Right renal pelvis (tissue), 4 donors: ENCODE measurements at places on chromosomes 1 and 21. TPM values are rescaled to one million over a fixed set of nuclear protein-coding genes. Genes with fewer than 3 reads are reported as not detected.

DNA sequence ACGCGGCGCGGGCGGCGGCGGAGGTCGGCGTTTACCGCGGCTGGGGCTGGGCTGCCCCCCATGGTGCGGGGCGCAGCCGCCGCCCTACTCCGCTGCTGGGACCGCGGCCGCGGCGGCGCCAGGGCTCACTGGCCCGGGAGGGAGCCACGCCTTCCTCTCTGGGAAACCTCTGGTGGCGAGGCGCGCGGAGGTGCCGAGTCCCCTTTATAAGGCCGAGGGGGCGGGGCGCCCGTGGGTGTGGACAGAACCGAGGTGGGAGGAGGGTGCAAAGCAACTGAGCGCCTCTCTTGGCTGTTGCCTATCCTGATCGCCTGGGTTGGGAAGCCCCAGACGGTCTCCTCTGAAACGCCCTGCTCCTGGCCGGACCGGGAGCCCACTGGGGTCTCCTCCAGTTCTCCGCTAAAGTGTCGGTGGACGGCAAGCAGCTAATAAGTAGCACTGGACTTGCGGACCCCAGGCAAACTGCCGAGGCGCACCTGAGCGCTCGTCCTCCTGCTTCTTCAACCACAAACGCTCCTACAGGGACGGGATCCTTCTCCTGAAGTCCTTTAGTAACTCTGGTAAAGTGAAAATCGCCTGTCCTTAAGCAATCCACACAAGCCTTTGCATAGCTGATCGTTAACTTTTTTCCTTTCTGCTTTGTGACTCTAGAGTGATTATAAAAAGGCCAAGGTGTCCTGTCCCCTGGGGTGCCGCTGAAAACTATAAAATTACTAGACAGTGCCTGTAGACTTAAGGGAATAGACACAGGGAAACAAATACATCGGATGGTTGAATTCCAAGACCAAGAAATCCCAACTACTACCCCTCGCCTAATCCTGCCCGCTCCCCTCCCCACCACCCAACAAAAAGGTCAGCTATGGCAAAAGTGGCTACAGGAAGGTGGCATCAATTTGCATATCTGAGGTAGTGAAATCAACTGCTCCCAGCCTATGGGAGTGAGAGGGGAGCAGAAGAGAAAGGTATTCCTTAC, at the start of gene PTGER3:
PTGER3 (minus strand) TSS at position 182 of the 973 bp plus-strand sequence. CDS start 239 bp downstream, outside the sequence.
- no peak for DNase-seq

DNA sequence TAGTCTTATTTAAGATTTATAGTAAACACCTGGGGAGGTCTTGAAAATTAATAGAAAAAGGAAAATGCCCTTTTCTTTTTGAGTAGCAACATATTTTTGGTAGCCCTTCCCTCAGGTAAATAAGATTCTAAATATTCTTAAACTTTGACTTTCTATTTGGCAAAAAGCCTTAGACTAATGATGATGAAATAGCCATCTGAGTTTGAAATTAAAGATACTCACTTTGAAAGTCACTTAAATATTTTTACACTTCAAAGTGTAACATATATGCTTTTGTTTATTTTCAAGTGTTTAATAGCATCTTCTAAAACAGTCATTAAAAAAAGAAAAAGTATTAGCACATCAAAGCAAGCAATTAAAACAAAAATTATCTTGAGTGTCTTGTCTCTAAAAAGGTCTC, 135.1 kb downstream of the NEK7 start:
- no peak for DNase-seq

DNA sequence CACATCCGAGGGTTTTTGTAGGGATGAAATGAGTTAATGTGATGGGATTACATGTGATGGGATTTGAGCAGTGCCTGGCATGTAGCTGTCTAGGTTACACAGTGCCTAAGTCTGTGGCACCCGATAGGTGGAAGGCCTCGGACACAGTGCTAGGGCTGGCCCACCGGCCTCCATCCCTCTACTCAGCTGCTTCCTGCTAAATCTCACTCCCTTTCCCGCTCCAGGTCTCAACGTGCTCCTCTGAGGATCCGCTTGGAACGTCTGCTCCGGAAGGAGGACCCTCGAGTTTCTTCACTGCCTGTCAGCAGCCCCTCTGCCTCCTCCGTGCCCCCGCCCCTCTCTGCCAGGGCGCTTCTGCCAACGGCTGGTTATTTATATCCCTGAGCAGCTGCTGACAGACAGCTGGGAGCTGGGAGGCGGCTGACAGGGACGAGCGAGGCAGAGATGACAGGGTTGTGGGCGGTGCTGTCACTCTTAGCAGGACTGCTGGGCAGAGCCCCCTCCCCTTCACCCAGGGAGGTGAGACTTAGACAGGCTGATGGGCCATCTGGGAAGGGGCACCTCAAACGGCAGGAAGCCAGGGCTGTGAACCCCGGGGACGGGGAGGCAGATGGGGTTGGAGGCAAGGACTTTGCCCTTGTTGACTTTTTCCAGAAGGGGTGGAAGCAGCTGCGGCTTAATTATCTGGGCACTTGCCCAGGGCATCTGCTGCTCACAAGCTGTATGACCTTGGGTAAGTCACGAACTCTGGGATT, 26.6 kb upstream of the LRRN2 start:
- DNase-seq, result no peak

- DNase-seq, result peak; percentile 15
Measured at GRCh38 chr1:48236716-48237470, 14.4 kb downstream of the SLC5A9 start.

Gene GJA8
- 0.67 TPM for polyA plus RNA-seq

Gene PLEKHM2
- 48.1 TPM for polyA plus RNA-seq

DNA sequence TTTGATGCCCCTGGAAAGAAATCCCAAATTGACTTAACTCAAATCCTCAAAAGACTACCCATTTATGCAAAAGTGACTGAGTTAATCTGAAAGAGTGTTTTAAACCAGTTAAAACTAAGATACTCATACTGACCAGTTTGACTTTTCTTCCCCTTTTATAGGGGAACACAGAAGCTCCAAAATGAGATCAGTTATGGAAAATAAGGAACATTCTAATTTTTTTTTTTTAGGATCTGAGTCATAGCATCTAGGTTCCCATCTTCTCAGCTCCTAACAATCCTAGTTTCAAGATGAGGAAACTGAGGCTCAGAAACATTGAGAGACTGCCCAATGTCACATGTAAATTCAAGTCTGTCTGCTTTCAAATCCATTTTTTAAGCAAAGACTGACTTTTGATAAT, 231.1 kb upstream of the RUNX1 start:
- no peak for DNase-seq

DNA sequence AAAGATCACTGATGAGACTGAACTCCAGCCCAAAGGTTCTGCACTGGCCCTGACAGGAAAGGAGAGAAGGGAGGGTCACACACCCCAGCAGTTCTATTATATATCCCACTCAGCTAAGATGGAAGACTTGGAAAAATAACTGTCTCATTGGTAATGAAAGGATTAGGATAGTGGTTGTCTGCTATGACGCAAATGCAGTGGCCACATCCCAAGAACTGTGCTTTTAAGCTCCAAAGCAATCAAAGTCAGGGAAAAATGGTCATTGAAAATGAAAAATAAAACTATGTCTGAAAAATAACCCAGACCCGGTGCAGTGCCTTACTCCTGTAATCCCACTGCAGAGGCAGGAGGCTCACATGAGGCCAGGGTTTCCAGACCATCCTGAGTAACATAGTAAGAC, 31.0 kb downstream of the PSMG1 start:
- DNase-seq, result no peak

Gene F13B
- not detected for polyA plus RNA-seq

Gene PAPPA2
- polyA plus RNA-seq, result 67.1 TPM

DNA sequence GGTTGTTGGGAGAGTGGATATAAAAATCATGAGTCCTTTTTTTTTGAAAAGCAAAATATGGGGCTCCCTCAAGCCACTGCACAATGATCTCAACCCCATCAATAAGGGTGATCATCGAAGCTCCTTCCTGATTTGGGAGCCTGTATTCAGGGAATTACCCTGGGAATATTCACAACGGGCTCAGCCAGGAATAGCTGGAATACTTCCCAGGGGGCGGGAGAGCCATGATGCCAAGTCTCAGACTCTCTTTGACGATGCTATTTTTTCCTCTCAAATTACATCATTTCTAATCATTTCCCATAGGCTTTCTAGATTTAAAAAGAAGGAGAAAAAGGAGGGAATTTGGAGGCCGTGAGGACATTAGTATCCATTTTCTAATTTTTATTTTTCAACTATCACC, 18.4 kb downstream of the OLIG1 start:
- DNase-seq, result no peak

- no peak for DNase-seq
Measured at GRCh38 chr1:178540646-178541045, 27.7 kb downstream of the TEX35 start.

Gene INAVA
- polyA plus RNA-seq, result 41.8 TPM

DNA sequence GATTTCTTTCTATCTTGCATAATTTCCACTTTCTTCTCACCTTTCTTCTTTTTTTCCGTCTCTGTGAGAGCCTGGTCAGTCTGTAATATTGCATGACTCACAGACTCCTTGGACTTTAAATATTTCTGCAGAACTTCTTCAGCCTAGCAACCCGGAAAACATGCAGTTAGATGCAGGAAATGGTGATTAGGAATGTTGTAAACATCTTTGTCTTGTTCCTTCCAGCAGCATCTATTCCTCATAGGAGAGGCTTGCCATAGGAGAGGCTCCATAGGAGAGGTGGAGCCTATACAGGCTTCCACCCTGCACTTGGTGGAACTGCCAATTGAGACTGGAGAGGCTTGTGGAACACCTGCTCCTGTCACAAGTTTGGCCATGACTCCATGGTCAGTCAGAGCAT, 10.0 kb downstream of the GBP5 start:
- no peak for DNase-seq

DNA sequence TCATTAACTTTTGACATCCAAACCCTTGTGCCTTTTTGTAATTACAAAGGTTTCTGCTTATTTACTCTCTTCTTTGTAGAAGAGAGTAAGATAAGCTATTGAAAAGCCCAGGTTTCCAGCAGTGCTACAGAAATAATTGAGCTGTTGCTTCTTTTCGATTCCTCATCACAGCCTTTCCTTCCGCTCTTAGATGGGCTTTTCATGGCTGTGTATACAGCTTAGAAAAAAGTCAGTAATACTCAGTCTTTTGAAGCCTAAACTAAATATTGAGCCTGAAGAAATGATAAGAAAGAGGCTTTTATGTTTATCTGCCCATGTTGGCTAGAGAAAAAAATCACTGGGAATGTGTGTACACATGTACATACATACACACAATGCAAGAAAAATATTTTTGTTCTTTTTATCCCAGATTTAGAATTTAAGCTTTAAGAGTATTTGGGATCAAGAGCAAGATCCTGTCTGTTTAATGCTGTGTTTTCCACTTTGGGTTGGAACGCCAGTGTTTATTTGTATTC, 172.4 kb downstream of the VPS13D start:
- no peak for DNase-seq

Gene FCGR3B
- polyA plus RNA-seq, result 0.97 TPM

GRCh38 chr1:58769809-58770320, 14.0 kb downstream of the JUN start:
- DNase-seq, result no peak

DNA sequence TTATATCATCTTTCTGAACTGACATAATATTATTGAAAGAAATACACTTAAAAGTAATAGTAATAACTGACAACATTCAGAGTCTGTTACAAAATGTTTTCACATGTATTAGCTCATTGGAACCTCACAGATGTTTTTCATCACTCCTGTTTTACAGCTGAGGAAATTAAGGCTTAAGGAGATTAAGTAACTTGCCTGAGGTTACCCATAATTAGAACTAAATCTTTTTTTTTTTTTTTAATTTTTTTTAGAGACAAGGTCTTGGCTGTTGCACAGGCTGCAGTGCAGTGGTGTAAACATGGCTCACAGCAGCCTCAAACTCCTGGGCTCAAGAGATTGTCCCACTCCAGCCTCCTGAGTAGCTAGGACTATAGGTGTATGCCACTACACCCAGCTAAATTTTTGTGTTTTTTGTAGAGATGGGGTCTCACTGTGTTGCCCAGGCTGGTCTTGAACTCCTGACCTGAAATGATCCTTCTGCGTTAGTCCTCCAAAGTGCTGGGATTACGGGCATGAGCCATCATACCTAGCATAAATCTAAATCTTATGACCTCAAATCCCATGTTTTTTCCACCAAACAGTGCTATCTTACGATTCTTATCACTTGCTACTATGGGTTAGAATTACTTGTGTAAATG, 64.7 kb upstream of the MACF1 start:
- no peak for DNase-seq

DNA sequence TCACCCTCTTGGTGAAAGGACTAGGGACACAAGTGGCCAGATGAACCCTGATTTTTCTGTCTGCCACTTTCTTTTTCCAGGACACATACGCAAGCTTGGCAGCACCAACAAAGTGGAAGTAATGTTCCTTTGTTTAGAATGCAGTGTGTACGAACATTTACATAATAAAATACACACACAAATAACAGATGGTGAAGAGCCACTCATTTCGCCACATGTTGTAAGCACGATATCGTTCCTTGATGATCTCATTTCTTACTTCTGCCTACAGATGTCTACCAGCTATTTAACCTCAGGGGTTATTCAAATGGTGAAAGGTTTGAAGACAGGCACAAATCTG, 670.2 kb upstream of the CXADR start:
- DNase-seq, result no peak

Gene RAD54L
- polyA plus RNA-seq, result 11.3 TPM

GRCh38 chr21:38469642-38470041, 28.6 kb downstream of the ERG start:
- no peak for DNase-seq

Gene SLC9A1
- polyA plus RNA-seq, result 23.4 TPM

DNA sequence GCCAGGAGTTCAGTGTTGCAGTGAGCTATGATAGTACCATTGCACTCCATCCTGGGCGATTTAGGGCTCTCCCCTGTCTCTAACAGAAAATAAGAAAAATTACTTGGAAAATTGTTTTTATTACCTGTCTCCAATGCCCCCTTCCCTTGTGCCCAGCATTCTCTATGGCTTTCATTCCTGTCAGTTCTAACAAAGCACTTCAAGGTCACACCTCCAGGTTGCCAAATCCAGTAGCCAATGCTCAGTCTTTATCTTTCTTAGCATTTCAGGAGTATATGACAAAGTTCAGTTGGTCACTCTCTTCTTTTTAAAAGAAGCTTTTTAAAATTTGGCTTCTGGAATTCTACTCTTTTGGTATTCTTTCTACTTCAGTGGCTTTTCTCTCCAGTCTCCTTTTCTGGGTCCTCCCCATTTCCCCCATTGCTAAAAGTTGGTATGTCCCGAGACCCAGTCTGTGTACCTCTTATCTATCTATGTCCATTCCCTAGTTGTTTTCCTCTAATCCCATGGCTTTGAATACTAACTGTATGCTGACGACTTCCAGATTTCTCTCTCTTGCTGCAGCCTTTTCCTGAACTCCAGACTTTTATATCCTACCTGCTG, 69.9 kb downstream of the LAMC1 start:
- no peak for DNase-seq

Gene RASAL2
- polyA plus RNA-seq, result 17.6 TPM
